ENCODE measurements at places on chromosomes 1 and 21.

DNA sequence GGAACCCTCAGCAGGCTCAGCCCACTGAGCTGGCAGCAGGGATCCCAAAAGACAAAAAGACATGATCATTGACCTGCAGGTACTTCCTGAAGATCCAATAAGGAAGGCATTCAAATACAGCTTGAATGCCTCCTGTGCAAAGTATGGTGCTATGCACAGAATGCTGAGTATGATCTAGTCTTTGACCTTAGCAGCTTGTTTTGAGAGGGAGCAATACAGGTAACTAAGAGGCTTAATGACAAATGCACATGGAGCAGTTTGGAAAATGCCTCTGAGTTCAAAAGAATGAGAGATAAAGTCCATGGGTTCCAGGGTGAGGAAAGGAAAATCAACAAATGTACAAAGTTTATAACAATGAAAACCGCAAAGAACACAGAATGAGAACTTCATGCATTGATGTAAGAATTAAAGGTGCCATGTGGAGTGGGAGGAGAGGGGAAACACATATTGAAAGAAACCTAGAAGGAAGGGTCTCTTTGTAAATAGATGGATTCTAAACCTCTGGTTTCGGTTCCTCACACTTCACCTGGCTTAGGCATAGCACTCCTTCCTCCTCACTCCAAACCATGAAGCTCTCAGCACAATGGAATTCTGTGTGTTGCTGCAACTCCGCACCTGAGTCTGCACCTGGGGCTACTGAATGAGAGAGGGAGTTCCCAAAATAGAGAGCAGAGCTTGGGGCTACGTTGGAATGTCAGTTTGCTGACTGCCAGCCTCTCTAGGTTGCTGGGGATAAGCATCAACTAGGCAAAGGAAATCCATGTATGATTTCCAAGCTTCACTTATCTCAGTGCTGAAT is 77.6 kb downstream of the PLXNA2 start:
- DNase-seq, result no peak

GRCh38 chr1:7281821-7282220 is 489.3 kb upstream of the VAMP3 start:
- DNase-seq, result no peak

DNA sequence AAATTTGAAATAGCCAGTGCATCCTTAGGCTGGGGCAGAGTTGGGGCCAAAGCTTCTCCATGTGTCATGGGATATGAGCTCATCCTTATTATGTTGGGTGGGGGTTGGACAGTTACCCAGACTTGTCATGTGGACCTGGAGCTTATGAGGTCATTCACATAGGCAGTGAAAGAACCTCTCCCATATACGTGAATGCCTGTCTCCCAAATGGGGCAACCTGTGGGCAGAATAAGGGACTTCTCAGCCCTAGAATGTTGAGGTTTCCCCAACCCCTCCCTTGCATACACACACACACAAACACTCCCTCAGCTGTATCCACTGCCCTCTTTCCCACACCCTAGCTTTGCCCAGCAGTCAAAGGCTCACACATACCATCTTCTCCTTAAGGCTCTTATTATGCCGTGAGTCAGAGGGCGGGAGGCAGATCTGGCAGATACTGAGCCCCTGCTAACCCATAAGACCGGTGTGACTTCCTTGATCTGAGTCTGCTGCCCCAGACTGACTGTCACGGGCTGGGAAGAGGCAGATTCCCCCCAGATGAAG is 2.3 kb upstream of the IVL start:
- no peak for DNase-seq

- no peak for DNase-seq
These were observed 278.5 kb downstream of the PLPP3 start for GRCh38 chr1:56300836-56301235.

DNA sequence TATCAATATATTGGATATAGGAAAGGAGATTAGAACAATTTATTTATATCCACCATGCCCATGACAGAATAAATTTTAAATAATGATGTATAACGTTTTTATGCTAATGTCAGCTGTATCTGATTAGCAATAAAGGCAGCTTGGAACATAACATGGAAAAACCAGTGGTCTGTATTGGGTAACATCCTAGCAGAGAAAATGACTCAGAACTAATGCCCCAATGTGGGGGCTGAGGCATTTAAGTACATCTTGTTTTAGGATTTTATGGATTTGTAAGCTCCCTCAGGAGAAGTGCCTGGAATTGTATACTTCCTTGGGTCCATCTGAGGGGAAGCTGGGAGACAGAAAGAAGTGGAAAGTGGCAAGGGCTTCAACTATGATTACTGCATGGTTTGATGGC is 82.3 kb downstream of the HMCN1 start:
- no peak for DNase-seq

DNA sequence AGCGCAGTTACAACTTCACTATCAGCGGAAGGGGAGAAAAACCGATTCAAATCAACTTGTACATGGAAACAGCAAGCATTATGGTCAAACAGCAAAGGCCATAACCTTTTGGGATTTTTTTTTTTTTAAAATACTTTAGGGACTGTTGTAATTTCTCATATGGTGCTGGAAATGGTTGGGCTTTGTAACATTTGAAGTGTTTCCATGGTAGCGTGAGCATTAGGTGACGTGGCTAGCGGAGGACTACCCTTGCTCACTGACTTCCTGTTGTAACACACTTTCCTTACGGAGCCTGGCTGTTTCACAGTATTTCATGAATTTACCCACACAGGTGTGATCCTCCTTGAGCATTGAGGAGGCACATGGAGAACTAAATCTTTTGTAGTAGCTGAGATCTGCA is 269.5 kb downstream of the TM2D1 start:
- no peak for DNase-seq

Measured in NCI-H774 (cell line).